ENCODE measurements at places on chromosomes 12 and 14. TPM values are rescaled to one million over a fixed set of nuclear protein-coding genes. Genes with fewer than 3 reads are reported as not detected.

GRCh38 chr12:95169368-95169767 lies 47.9 kb downstream of the FGD6 start:
- no peak for DNase-seq
- H3K27me3 ChIP-seq, result no peaks in the 10 kb centered on the region
- peaks cover 1% of the 10 kb centered on the region for H3K36me3 ChIP-seq
- H3K4me3 ChIP-seq, result peak overlapping the region; percentile 2
- peaks cover 40% of the 10 kb centered on the region for H3K4me1 ChIP-seq

DNA sequence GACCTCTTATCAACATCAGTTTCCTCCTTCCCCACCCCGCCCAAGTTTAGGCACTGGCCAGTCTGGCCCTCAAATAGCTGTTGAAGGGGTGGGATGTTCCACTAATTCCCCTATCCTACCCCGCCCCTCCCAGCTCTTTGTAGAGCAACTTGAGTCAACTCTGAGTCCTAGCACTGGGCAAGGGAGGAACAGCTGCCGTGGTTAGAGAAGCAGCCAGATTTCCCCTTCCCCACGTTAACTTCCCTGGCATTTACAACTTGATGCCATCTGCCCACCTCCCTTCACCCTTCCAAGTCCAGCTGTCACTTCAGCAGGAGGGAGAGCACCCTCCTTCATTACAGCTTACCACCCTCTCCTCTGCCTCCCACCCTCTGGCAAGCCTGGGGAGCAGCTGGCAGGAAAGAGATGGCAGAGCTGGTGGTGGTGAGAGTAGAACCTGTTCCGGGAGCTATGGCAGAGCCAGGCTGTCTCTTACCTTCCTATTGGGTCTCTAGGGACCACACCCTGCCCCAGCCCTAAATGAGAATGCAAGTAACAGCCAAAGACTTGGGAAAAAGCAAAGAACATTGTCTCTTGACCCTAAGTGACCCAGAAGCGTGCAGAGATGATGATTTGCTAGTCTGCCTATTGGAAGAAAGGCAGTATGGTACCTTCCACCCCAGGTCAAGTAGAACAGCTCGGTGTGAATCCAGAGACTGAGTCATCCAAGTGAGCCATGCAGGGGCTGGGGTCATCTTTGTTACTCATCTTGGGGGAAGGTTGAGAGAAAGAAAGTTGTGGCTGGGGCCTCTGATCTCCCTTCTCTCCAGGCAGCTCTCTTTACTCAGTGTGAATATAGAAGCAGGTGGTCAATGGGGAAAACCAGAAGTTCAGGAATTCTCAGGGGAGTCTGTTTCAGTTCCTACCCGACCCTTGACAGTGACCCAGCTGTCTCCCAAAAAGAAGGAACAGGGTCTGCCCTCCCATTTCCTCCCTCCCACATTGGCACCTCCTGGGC lies 1.5 kb downstream of the BLOC1S1 start:
- peaks cover 66% of the 10 kb centered on the region for H3K4me1 ChIP-seq
- peak overlapping the region; percentile 83 for H3K4me3 ChIP-seq
- H3K36me3 ChIP-seq, result no peaks in the 10 kb centered on the region
- DNase-seq, result no peak
- H3K27ac ChIP-seq, result peak overlapping the region; percentile 92

DNA sequence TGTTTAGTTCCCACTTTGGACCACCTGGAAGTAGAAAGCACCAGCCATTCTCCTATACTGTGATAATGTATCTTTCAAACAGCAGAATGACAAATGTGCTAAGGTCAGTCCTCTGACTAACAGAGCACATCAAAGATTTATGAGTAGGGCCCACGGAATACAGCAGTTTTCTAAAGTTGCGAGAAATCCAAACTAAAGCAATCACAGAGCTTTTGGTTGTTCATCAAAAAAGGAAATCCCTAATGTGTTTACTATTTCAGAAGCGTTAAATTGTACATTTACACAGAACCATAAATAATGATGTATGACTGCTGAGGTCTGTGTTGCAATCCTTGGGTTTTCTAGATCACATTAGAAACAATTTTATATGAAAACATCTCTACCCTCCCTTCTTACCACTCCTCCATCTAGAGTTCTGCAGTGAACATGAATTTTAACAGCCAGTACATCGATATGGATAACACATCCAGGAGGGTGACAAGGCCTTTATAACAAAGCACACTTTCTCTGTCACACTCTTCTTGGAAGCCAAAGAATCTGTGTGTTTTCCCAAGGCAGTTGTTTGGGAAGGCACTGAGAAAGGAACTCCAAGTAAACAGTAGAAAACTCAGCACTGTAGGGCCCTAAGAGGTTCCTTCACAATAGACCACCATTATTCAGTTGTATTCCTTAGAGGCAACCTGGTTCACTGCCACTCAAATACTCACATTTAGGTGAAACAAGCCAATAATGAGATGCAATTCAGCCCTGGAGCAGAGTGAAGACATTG lies 7.3 kb downstream of the KITLG start:
- peaks cover 2% of the 10 kb centered on the region for H3K27me3 ChIP-seq
- H3K4me1 ChIP-seq, result peaks cover 3% of the 10 kb centered on the region
- H3K4me3 ChIP-seq, result no peak overlapping the region

DNA sequence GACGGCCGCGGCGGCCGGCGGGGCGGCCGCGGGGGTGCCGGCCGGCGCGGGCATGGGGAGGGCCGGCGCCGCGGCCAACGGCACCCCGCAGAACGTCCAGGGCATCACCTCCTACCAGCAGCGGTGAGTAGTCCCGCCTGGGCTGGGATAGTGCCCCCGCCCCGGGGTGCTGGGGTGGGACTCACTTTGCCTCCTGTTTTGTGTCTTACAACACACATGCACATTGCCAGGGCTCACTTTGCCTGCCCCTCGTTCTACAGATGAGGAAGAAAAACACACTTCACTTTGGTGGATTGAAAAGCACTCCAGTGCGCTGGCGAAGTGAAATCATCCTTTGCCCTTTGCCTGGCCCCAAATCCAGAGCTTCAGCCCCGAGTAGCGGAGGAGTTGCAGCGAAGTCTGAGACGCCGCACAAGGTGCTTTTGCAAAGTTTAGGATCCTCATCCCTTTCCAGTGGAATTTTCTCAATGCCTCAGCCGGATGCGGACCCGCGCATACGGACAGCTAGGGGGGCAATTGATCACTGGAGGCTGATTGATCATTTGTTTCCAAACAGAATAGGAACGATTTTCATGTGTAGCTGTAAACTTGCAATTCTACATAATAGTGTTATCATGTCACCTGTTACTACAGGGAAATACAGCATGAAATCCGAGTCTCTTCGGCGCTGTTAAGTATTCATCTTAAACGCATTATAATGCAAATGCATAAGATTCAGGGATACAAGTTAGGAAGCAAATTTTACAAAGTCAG lies 3.6 kb upstream of the NPAS3 start:
- H3K27ac ChIP-seq, result no peak overlapping the region
- DNase-seq, result no peak
- peaks cover 27% of the 10 kb centered on the region for H3K4me1 ChIP-seq
- H3K27me3 ChIP-seq, result peaks cover 39% of the 10 kb centered on the region
- H3K36me3 ChIP-seq, result no peaks in the 10 kb centered on the region

GRCh38 chr12:93484315-93484981 lies 17.1 kb downstream of the MRPL42 start:
- no peaks in the 10 kb centered on the region for H3K4me1 ChIP-seq
- H3K36me3 ChIP-seq, result peaks cover 24% of the 10 kb centered on the region
- H3K27me3 ChIP-seq, result no peaks in the 10 kb centered on the region
- H3K4me3 ChIP-seq, result no peak overlapping the region
- DNase-seq, result no peak

GRCh38 chr14:53655080-53655785 lies 301.4 kb downstream of the BMP4 start:
- H3K36me3 ChIP-seq, result no peaks in the 10 kb centered on the region
- H3K4me1 ChIP-seq, result peaks cover 17% of the 10 kb centered on the region
- H3K27ac ChIP-seq, result no peak overlapping the region
- no peak for DNase-seq
- H3K4me3 ChIP-seq, result no peak overlapping the region

- peaks cover 2% of the 10 kb centered on the region for H3K27me3 ChIP-seq
- no peaks in the 10 kb centered on the region for H3K36me3 ChIP-seq
Measured at GRCh38 chr14:99174770-99175319, 97.2 kb downstream of the BCL11B start.

DNA sequence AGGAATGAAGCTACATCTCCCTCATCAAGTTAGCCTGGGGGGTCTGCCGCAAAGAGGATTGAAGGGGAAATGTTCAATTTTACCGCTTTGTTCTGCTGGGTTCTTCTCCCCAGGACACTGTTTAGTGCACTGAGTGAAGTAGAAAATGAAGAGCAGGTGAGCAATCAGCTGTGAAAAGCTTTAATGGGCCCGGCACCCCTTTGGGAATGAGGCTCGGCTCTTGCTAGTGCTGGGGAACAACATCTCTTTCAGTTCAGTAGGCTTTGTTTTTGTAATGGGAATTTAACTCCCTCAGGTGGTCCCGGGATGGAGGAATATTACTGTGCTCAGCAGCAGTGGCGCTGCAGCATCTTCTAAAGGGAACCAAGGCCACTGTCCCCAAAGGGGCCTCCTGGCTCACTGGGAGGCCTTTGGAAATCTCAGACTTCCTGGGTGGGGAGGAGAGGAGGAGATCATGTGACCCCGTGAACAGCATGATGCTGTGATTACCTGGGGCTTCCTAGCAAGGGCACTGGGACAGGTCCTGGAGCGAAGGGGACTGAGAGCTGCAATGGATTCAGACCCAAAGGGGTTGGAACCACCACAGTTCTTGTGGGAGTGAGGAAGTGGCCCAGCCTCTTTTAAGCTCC lies 85.2 kb upstream of the MAX start:
- H3K27ac ChIP-seq, result no peak overlapping the region
- no peaks in the 10 kb centered on the region for H3K36me3 ChIP-seq

DNA sequence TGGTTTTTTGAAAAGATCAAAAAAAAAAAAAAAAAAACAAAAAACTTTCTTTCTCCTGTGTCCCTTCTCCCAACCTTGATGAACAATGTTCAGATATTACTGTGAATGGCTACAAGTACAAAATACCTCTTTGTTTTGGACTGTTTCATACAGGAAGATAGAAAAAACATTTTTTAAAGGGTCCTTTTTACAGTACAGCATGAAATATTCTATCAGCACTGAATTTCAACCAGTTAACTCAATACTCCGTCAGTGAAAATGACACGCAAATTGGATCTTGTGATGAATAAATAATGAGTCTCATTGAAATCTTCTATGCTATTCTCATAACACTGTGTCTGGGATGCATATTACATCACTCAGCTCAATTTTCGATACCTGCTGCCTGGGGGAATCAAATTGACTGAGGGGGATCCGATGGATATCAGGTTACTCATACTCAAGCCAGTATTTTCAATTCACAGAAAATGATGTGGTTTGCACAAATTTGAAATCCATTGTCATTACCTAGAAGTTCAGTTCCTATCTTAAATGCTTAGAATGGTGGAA lies 179.6 kb downstream of the TMTC2 start:
- no peak overlapping the region for H3K27ac ChIP-seq
- H3K4me1 ChIP-seq, result peaks cover 19% of the 10 kb centered on the region
- no peak for DNase-seq
- no peak overlapping the region for H3K4me3 ChIP-seq
- no peaks in the 10 kb centered on the region for H3K27me3 ChIP-seq

- no peaks in the 10 kb centered on the region for H3K27me3 ChIP-seq
- H3K36me3 ChIP-seq, result peaks cover 1% of the 10 kb centered on the region
- H3K4me1 ChIP-seq, result peaks cover 61% of the 10 kb centered on the region
- H3K27ac ChIP-seq, result peak overlapping the region; percentile 90
Measured at GRCh38 chr12:76030341-76031080, 1.1 kb downstream of the PHLDA1 start.

- H3K4me1 ChIP-seq, result peaks cover 6% of the 10 kb centered on the region
- H3K4me3 ChIP-seq, result no peak overlapping the region
- peaks cover 4% of the 10 kb centered on the region for H3K36me3 ChIP-seq
- no peaks in the 10 kb centered on the region for H3K27me3 ChIP-seq
Measured at GRCh38 chr12:105864316-105864715, 274.4 kb downstream of the NUAK1 start.

- no peaks in the 10 kb centered on the region for H3K36me3 ChIP-seq
- H3K4me1 ChIP-seq, result no peaks in the 10 kb centered on the region
- no peaks in the 10 kb centered on the region for H3K27me3 ChIP-seq
- no peak overlapping the region for H3K4me3 ChIP-seq
Measured at GRCh38 chr14:55084401-55085059, 33.1 kb downstream of the MAPK1IP1L start.

- DNase-seq, result no peak
- no peaks in the 10 kb centered on the region for H3K36me3 ChIP-seq
- H3K4me1 ChIP-seq, result peaks cover 79% of the 10 kb centered on the region
- H3K27me3 ChIP-seq, result no peaks in the 10 kb centered on the region
Measured at GRCh38 chr12:1592444-1593173, 1.8 kb downstream of the FBXL14 start.

DNA sequence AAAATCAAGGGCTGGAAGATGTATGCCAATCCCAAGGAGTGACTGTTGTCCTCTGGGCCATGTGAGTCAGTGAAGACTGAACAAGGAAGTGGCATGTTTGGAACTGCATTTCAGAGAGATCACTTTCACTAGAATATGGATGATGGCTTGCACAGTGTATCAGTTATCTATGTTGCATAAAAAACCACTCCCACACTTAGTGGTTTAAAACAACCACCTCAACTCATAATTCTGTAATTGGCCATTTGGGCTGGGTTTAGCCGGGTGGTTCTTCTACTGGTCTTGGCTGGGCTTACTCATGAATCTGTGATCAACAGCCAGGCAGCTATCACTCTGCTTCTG lies 15.4 kb downstream of the BDKRB1 start:
- H3K27me3 ChIP-seq, result no peaks in the 10 kb centered on the region
- H3K27ac ChIP-seq, result no peak overlapping the region
- peaks cover 23% of the 10 kb centered on the region for H3K4me1 ChIP-seq
- H3K36me3 ChIP-seq, result no peaks in the 10 kb centered on the region
- no peak overlapping the region for H3K4me3 ChIP-seq

DNA sequence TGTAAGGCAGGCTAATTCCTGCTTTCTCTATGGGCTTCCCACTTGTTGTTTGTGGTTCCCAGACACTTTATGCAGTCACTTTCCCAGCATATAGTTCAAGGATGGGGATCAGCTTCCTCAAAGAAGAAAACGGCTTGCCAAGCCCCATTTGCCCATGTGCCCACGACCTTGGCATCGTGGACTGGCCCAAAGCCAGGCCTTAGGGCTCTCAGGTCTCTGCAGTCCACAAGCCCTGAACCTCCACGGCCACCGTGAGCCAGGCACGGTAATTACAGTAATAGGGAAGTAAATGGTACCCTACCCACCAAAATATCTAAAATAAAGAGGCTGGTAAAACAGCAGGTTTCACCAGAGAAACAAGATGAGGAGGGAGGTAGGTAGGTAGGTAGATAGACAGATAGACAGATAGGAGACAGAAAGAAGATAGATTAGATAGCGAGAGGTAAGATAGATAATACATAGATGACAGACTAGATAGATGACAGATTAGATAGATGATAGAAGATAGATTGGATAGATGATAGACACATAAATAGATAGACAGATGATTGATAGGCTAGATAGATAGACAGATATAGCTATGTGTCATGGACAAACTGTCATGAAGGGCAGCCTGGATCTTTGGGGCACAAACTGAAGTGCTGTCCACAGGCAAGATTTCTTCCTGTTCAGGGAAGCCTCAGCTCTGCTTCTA lies 163.1 kb downstream of the SLC15A4 start:
- no peaks in the 10 kb centered on the region for H3K4me1 ChIP-seq
- no peak overlapping the region for H3K27ac ChIP-seq
- no peaks in the 10 kb centered on the region for H3K36me3 ChIP-seq
- no peaks in the 10 kb centered on the region for H3K27me3 ChIP-seq
- DNase-seq, result no peak
- no peak overlapping the region for H3K4me3 ChIP-seq

Gene LPCAT3
- 22.1 TPM for total RNA-seq

Gene PGF
- 2.3 TPM for total RNA-seq

Gene RHEBL1
- 0.95 TPM for total RNA-seq

Gene YARS2
- total RNA-seq, result 16.0 TPM

Gene ZDHHC22
- total RNA-seq, result 0.13 TPM

Gene FIGNL2
- 0.30 TPM for total RNA-seq

Gene CATSPERB
- 2.2 TPM for total RNA-seq

Gene DLK1
- not detected for total RNA-seq

Gene BHLHE41
- total RNA-seq, result 6.0 TPM

Gene PMCH
- not detected for total RNA-seq

Gene IPO4
- total RNA-seq, result 27.4 TPM
